MG63 (cell line): ENCODE measurements at places on chromosomes 5 and 9. TPM values are rescaled to one million over a fixed set of nuclear protein-coding genes. Genes with fewer than 3 reads are reported as not detected.

CDKN2B-AS1 gene
- not detected in 2 replicates for total RNA-seq

HSPB3 gene
- total RNA-seq: 2.3 and 6.5 TPM in 2 replicates

GRCh38 chr9:77024776-77025545 lies 5.5 kb downstream of the FOXB2 start:
- no peak for DNase-seq

DNA sequence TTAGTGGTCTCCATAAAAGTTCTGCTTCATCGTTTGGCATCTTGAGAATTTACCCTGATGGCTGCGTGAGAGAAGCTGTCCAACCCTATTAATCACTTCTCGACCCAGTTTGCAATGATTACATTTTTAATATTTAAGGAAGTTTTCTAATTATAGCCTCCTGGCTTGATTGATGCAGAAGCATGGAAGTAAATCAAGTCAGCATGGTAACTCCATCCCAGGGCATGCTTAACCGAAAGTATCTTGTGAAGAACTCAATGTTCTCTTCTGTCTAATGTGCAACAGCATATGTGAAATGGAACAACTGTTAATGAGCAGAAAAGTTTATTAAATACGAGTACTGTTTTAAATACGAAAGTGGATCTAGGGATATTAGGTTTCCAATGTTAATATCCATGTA lies 278.9 kb upstream of the CD180 start:
- no peak for DNase-seq

SCGB3A2 gene
- total RNA-seq: not detected in 2 replicates

- DNase-seq: no peak
Observed at GRCh38 chr9:110188991-110189390, 19.0 kb downstream of the C9orf152 start.

DNA sequence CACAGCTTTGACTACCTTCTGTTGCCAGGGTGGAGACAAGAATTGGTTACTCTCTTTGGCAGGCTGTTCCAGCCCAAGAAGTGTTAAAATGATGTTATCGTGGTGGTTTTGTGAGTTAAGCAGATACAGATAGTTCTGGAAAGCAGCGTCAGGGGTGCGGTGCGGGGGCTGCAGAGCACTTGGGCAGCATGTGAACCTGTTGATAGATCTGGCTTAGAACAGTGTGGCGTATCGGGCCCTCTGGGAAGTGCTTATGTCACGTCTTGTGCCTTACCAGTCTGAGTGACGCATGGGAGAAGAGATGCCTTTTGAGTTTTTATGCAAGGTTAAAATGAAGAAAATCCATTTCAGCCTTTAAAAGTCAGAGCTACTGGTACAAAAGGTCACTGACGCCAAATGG lies 152.5 kb downstream of the PRKACG start:
- DNase-seq: no peak

ROPN1L gene
- 3.0 and 5.4 TPM in 2 replicates for total RNA-seq

MSMP gene
- not detected in 2 replicates for total RNA-seq

DNA sequence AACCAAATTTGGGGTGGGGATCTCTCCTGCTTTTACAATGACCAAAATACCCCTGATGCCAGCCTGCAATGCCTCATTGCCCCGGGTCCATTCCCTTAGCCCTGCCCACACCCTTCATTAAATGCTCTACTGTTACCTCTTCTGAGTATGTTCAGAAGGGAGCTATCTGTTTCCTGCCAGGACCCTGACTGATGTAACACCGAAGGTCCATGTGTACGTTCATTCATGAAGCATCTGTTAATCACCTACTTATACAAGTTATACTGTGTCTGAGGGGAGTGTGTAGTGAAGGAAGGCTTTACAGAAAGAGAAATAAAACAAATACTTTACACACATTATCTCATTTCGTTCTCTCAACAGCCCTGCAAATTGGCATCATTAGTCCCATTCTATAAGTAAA lies 51.9 kb downstream of the ASTN2 start:
- DNase-seq: no peak

PCDHB12 gene
- 0.16 TPM in 1 of 2 replicates, not detected in the other for total RNA-seq

DNA sequence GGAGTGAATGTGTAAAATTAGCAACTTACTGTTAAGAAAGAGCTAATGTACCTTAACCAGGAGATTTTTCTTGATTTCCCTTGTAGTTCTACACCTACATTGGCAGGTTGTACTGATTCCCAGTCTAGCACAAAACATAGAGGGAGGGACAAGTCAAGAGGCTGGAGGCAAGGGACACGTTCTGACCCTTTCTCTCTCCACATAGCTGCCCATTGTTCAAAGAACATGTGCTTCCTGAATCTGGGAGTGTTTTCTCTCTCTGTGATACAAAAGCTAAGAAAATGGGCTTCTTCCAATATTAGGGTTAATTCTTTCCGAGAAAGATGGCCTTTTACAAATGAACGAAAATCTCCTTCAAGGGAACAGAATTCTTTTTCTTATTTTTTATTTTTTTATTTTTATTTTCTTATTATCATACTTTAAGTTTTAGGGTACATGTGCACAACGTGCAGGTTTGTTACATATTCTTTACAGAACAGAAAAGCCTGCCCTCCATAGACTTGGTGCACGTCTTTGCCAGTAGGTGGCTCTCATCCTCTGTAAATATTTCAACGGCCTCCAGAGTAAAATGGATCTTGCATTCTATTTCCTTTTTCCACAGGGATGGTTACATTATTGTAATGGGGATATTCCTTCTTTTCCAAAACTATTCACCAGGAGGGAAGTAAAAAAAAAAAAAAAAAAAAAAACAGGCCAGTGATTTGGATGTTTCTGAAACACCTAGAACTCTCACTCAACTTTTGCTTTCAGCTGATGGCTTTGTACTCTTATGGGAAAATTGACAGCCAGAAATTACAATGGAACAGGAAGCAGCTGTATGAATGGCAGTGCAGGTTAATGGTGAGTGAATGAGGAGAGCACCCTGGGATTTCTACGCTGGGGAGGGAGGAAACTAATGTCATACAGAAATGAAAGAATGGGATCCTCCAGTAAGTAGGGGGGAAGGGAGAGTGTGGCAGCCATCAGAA lies 13.1 kb upstream of the IFNA5 start:
- DNase-seq: peak; percentile 73

GPX8 gene
- total RNA-seq: 40.7 and 59.3 TPM in 2 replicates

- DNase-seq: no peak
Observed at GRCh38 chr5:131607418-131607817, 27.6 kb downstream of the RAPGEF6 start.

RGS7BP gene
- not detected in 2 replicates for total RNA-seq

DNA sequence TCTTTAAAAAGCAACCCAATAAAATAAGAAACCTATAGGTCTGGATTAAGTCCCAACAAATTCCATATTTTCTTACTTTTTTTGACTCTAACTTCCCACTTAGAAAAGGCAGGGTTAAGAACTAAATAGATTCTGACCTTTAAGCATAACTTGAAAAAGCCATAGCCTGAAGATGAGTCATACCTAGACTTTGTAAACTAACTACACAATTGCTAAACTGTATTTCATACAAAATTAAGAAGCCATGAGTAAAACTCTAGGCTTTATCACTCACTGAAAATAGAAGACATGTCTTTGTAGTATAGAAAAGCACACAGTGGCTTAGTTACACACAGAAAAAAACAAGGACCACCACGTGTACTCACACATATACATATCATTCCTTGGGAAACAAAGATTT lies 51.5 kb downstream of the MLLT3 start:
- no peak for DNase-seq

- DNase-seq: peak; percentile 43
Observed at GRCh38 chr9:112754578-112754977, 4.0 kb downstream of the SNX30 start.

DNA sequence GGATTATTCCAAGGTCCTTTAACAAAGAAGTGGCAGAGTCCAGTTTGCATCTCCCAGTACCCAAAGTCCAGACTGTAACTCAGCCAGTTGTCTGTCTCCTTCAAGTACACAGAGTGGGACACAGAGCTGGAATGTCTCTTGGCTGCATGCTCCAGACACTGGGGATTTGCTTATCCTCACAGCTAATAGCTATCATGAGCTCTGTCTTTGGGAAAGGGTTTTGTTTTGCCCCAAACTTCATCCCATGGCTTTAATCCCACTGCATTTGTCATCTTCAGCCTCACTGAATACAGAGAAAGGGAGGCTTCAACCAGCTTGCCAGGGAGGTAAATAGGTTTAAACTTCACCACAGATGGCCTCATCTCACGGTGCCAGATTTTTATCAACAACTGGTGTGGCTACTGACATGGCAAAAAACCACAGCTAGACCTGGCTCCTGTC lies 412.2 kb upstream of the SLC24A2 start:
- no peak for DNase-seq

GRCh38 chr5:92147798-92148197 lies 764.7 kb upstream of the ARRDC3 start:
- DNase-seq: no peak

- DNase-seq: no peak
Observed at GRCh38 chr9:87513161-87513560, 15.5 kb downstream of the DAPK1 start.

- DNase-seq: no peak
Observed at GRCh38 chr5:180532268-180532667, 38.1 kb downstream of the CNOT6 start.

GRCh38 chr5:98454904-98455303 lies 318.6 kb upstream of the RGMB start:
- DNase-seq: peak; percentile 38

PCDHB16 gene
- total RNA-seq: 0.10 and 1.2 TPM in 2 replicates

DNA sequence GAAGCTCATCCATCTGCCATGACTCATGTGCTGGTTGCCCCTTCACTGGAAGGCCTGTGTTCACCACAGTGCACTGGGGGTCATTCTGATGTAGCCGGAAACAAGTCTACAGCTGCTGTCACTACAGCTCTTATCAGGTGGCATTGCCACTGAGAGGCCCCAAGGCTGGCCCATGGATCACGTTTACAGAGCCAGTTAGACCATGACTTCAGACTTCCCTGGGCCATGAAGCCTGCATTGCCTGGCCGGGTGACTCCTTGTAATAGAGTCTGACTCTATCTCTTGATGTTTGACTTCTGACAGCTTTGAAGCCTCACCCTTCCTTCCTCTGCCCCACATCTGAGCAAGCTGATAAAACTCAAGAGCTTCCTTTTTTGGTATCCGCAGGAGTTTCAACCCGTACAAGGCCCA lies 473.5 kb upstream of the DAP start:
- DNase-seq: no peak

DNA sequence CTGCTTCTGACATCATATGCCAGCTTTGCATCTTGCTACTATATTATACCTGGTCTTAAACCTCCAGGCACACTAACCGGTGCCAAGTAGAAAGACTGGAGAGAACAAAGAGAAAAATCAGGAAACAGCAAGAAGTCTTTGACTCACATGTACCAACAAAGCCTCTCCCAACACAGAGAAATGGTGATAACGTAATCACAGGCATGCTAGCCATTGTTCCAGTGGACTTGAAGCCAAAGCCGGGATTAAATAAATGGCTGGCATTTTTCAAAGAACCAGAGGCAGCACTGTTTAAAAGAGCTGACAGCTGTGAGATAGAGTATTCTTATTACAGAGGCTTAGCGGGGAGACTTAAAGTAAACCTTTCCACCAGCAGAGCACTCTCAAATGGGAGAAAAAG lies 148.4 kb upstream of the NFIL3 start:
- no peak for DNase-seq

TMEFF1 gene
- 8.8 TPM in 1 of 2 replicates, not detected in the other for total RNA-seq

- DNase-seq: no peak
Observed at GRCh38 chr5:66519626-66520025, 76.6 kb upstream of the MAST4 start.

GRCh38 chr5:1447671-1448361 lies 2.6 kb upstream of the SLC6A3 start:
- no peak for DNase-seq

PAEP gene
- total RNA-seq: not detected in 2 replicates

GRCh38 chr5:144698484-144698883 lies 527.8 kb downstream of the KCTD16 start:
- DNase-seq: no peak

DNA sequence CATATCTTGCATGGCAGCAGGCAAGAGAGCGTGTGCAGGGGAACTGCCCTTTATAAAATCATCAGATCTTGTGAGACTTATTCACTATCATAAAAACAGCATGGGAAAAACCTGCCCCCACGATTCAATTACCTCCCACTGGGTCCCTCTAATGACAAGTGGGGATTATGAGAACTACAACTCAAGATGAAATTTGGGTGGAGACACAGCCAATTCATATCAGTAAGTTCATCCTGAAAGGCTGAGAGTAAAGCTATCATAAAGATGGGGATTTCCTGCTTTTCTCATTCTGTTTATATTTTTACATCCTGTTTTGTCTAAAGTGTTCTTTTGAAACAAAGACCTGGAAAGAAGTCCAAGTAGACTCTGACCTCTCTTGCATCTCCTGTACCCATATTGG lies 28.9 kb upstream of the IL33 start:
- no peak for DNase-seq

DNA sequence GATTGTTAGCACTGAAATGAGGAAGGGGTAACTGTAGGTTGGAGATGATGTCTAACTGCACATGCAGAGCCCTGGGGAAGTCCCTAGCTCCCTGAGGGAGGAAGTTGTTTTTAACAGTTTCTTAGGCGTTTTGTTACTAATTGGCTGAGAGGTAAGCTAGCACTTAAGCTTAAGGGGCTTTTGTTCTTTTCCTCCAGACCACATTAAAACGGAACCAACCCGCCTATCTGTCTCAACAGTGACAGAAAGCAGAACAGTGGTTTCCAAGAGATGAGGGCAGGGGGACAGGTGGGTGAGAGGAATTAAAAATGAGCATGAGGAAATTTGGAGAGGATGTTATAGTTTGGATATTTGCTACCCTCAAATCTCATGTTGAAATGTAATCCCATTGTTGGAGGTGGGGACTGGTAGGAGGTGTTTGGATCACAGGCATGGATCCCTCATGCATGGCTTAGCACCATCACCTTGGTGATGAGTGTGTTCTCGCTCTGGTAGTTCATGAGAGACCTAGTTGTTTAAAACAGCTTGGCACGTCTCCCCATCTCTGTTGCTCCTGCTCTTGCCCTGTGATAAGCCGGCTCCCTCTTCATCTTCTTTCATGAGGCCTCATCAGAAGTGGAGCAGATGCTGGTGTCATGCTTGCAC lies 38.9 kb downstream of the LYRM7 start:
- DNase-seq: no peak

ROR2 gene
- total RNA-seq: 0.20 TPM in 1 of 2 replicates, not detected in the other

DNA sequence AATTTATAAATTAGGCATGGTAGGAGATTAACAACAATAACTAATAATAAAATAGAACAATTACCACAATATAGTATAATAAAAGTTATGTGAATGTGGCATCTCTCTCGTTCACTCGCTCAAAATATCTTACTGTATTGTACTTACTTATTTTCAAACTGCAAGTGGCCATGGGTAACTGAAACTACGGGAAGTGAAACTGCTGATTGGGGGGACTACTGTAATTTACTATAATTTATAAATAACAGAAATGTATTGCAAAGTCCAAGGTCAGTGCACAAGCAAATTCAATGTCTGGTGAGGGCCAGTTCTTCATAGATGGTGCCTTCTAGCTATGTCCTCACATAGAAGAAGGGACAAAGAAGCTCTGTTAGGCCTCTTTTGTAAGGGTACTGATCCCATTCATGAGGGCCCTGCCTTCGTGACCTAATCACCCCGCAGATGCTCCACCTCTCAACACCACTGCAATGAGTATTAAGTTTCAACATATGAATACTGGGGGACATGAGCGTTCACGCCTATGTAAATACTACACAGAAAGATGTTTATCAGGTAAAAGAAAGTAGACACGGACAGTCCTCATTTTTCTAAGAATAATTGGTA lies 39.0 kb downstream of the KCNIP1 start:
- no peak for DNase-seq
